ENCODE measurements at places on chromosomes 12 and 14.

DNA sequence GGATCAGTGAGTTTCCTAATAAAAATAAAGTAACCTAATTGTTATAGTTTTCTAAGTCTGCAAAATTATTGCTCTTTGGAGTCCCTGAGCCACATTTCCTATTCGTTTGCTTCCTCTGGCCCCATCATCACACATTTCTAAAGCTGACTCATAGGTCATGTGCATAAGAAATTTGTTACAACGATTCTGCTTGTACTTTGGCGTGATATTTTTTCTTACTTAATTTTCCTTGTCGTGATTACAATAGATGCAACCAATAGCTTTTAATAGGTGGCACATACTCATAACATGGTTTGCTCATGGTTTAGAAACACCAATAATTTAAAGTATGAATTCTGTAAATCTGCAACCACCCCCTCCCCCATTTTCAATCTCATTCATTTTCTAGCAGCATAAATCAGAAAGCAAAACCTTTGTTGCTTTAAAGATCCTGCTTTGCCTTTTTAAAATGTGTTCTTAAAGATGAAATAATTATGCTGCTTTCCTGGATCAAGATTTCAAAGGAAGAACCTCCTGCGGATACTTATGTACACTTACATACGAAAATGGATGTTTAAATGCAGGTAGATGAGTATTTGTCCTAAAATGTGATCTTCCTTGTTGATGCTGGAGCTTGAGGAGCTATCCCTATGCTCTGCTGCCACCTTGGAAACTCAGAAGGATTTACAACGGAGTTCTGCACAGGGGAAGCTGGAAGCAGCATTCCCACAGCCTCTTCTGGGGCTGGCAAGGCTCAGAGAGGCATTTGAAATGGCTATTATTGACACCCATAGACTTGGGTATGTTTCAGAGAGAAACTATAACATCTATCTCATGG lies 1.7 kb upstream of the FLRT2 start:
- peak; percentile 26 for DNase-seq

GRCh38 chr14:54146601-54147000 lies 190.0 kb upstream of the BMP4 start:
- DNase-seq = no peak

DNA sequence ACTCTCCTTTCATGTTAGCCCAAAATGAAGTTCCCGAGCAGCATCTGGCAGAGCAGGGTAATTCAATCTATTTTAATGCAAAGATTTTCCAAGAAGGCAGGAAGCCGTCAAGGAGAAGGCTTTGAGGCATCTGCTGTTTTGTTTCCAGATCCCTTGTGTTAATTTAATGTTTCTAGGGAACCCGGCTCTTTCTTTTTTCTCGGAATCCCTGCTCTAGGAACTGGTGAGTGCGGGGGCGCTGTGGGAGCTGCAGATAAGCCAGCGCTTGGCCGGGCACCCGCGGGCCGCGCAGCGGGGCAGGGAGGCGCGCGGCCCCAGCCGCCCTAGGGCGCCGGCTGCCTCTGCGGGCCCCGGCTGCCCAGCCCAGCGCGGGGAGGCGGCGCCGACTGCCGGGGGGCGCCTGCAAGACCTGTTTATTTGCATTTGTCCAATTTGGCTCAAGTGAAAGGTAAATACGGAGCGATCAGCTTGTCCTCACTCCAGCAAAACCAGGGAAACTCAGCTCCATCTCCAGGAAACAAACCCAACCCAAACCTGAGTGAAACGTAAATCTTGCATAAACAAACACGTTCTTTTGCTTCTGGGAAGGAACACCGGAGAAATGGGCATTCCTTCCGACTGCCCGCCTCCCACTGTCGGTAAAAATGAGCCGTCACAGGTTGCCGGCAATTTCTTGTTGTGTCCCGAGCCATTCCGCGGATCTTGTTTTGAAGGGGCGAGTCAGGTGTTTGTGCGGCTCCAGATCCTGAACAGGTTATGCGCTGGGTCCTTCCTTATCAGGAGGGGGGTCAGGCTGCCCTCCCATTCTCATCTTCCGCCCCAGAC lies 65.1 kb downstream of the CRADD start:
- peak; percentile 75 for DNase-seq

DNA sequence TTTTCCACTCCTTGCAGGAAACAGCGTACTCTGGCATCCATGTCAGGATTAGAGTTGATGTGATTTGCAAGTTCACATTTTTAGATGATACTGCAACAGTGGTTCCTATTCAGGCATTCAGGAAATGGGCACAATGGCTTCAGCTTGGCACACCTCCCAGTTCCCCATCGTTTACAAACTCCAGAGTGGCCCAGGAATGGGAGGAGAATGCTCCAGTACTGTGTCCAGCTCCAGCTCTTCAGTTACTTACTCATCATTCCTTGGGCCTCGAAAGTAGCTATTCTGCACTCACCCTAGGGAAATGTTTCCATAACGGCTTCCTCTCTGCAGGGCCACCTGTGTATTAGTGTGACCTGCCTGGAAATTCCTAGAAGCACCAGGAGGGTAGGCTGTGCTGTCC lies 239.7 kb upstream of the RGS6 start:
- DNase-seq = peak; percentile 63

GRCh38 chr12:85843606-85844310 lies 7.5 kb upstream of the RASSF9 start:
- DNase-seq = no peak

- no peak for DNase-seq
Measured at GRCh38 chr12:116099652-116100432, 177.7 kb downstream of the MED13L start.

DNA sequence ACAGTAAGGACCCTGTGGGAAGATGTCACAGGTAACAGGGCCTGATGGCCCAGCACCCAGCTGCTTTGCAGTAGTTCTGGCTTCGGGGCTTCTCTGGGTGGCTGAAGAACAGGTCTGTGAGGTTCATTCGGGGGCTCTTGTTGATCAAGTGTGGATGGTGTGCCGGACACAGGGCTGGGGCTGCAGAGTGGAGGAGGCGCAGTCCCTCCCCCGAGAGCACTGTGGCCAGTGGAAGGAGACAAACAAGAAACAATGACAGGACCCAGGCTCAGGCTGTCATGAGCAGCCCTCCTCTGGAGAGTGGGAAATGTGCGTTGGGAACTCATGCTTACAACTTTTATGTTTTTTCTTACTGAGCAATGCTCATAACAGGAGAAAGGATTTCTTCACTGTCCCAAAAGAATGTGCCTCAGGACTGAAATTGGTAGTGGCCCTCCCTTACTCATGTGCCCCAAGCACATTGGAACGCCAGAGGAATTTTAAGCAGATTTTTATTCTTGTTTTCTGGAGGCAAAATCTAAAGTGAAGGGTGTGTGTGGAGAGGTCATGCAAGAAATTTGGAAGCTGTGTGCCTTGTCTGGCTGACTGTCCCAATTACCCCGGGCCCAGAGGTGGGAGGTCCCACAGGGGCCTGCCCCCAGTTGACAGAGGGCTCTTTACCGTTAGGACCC lies 233.8 kb downstream of the CACNA1C start:
- no peak for DNase-seq

DNA sequence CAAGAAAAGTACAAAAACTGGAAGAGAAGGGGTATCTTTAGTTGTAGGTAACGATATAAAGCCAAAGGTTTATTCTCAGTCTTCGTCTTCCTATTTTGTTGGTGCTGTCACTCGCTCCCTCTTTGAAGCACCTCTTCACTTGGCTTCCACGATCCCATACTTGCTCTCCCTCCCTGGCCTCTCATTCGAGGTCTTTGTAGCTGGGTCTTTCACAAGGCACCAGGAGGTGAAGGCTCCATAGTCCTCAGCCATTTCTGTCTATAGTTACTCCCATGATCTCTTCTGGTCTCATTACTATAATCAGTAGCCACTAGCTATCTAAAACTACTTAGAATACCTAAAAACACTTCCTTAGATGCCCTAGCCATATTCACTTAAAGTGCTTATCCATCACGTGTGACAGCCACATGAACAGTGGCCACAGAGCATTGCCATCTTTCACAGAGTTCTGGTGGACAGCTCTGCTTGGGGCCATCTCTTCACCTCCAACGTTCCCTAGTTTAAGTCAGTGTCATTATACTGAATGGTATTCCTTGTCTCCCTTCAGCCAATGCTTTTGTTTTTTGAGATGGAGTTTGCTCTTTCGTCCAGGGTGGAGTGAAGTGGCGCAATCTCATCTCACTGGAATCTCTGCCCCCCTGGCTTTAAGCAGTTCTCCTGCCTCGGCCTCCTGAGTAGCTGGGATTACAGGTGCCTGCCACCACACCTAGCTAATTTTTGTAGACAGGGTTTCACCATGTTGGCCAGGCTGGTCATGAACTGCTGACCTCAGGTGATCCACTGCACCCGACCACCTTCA lies 57.1 kb downstream of the ATP2A2 start:
- no peak for DNase-seq

DNA sequence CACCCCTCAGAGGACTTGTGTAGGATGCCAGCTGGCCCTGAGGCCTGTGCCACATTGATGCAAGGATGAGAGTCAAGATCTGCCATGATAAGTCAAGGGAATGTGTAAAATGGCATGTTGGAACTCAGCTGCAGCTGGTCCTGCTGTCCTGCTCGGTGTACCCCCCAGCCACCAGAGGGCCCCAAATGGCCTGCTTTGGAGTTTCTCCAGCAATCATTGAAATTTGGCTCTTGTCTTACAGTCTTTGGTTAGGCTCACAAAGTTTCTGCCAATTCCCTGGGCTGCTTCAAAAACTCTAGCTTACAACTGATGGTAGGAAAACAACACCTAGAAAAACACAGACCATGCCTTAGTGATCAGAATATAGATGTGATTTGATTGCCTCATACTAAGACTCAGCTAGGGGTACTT lies 76.8 kb downstream of the HSD17B6 start:
- peak; percentile 64 for DNase-seq

- no peak for DNase-seq
Measured at GRCh38 chr12:125083072-125083471, 17.8 kb downstream of the AACS start.

- no peak for DNase-seq
Measured at GRCh38 chr12:27709932-27710591, 570 bp upstream of the MRPS35 start.

DNA sequence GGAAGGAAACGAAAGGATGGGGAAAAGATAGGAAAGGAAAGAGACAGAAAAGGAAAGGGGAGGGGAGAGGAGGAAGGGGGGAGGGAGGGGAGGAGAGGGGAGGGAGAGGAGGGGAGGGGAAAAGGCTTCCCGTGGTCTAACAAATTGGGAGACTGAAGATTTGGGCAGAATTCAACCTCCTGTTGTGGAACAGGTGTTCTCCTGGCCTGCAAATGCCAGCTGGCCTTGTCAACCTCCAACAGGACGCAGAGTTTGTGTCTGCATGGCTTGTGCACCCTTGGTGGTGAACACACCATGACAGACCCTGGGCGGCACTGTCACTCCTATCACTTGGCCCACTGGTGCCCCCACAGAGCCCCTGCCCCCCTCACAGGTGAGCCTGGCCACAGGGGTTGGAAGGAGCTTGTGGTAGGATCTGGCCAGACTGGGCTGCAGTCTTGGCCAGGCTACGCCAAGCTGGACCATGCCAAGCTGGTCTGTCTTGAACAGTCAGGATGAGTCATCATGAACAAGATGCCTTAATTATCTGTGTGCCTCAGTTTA lies 321.6 kb downstream of the BCL11B start:
- no peak for DNase-seq

DNA sequence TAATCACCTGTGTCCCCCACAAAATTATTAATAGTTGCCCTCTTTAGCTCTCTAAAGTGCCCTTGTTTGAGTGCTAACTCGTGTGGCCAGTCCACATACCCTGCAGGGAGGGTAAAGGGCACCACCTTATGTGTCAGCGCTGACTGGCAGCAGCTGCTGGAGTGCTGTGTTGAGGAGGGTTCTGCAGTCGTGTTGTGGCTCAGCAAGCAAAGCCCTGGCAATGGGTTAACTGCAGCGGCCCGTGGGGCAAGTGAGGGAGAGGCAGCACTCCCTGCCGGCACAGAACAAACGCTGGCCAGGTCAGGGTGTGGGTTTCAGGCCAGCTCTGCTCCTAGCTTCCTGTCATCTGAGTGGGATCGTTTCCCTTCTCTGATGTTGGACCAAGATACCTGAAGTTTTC lies 369.8 kb downstream of the CACNA1C start:
- no peak for DNase-seq

DNA sequence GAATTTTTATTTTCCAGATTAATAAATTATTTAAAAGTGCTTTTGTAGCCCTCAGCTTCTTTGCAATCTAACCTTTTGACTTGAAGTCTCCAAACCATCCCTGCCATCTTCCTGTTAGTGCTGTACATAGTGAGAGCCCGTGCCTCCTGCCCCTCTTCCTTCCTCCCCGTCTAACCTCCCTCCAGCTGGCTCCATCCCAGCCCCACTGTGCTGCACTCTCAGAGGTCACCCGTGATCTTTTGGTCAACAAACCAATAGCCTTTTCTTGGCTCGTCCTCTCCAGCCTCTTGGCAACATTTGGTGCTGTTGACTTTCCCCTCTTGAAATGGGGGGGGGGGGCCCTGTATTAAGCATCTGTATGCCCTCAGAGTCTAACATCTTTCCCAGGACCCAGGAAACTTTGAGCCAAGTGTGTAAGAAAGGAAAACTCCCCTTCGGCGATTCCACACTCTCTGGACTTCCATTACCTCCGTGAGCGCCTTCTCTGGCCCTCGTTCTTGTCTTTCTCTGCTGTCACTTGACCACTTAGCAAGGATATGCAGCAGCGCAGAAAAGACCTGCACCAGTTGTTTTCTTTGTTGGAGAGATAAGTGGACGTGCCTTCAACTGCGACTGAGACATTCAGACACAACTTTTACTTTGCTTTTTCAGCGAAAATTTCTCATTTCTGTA lies 44.1 kb downstream of the FBXW8 start:
- DNase-seq = no peak

GRCh38 chr14:34733245-34733644 lies 18.9 kb upstream of the CFL2 start:
- no peak for DNase-seq

- no peak for DNase-seq
Measured at GRCh38 chr12:13044906-13045299, 722 bp downstream of the FAM234B start.

DNA sequence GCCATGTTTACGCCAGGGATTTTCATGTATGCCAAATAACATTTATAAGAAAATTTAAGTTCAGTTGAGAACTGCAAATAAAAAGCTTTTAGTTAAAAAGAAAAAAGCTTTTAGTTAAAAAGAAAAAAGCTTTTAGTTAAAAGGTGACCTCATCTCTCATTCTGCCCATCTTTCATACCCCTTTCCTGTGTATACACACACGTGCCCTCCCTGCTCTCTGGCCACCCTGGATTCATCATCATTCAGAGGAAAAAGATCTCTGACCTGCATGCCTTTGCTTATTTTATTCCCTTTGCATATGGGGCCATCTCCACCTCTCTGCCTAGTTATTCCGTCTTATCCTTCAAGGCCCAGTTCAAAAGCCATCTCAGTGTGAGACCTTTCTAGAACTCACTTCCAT lies 38.1 kb upstream of the CDK17 start:
- no peak for DNase-seq

DNA sequence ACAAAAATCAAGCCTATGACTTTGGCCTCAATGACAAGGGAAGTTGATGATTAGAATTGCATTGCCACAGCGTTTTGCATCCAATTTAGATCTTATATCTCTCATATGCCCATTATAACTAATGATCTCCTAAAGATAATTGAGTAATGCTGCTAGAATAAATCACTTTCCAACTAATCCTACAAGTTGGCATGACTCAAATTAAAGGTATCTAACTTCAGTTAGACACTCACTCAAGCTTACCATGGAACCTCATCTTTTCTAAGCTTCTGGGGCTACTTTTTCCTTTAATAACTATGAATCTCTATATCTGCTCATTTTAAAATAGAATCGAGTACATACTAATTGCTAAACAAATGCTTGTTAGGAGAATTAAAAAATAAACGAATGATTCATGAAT lies 427.8 kb downstream of the BTG1 start:
- no peak for DNase-seq

All from midbrain (tissue), 1 donor.